Kidney tubule cell (primary cell): ENCODE measurements at places on chromosomes 4 and X.

GRCh38 chr4:73315091-73315490, 56.5 kb upstream of the ANKRD17 start:
- DNase-seq: peak; percentile 67

GRCh38 chrX:1086444-1087409, 125.7 kb downstream of the CRLF2 start:
- DNase-seq: peak; percentile 26

DNA sequence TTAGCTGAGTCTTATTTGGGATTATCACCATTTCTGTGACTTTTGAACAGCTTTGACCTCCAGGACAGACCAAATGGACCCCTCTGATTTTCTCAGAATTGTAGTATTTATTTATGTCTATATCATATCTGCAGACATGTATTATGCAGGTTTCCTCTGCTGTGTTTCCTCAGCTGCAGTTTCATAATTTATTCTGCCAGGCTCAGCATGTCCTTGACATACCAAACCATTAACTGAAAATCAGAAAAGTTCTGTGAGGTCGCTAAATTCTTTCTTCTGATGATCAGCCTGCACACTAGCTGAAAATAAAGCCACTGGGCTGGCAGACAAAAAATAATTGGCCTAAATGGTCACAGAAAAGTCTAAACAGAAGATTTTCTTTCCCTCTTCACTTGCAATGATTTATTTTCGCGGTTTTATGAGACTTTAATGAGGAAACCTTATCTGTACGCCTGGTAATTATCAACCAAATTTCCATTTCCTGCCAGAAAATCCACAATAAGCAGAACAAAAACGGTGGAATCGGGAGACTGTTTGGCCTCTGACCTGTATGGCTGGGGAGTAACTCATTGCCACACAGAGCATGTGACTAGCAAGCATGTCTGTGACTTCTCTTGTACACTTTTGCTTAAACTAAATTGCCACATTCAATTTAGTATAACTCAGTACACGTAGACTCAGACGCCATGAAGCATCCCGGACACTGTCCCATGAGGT, 150.9 kb downstream of the ENPP6 start:
- DNase-seq: peak; percentile 28

DNA sequence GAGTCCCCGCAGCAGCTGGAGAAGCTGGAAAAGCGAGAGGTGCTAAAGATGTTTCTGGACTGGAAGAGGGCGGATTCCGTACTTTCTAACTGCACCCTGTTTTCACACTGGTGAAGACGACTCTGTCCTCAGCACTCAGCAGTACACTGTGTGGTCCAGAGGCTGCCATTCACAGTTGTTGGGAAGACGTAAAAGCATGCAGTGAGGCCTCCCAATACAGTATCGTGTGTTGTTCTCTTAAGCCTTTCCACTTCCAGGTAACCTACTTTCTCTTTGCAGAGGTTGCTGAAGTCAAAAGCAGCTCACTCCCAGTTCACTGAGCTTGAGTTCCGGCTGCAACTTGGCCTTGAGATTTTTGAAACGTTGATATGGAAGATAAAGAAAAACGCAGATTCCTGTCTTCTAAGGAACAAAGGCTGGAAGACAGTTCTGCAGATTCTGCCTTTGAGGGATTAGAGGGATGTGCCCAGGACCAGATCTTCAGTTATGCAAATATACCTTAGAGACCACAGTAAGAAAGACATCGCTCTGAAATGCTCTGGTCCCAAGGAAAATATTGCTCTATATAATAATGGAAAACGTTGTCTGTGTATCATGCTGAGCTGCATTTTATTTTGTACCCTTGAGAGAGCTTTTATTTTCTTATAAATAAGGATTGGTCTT, 540.9 kb downstream of the TRIML1 start:
- DNase-seq: no peak

DNA sequence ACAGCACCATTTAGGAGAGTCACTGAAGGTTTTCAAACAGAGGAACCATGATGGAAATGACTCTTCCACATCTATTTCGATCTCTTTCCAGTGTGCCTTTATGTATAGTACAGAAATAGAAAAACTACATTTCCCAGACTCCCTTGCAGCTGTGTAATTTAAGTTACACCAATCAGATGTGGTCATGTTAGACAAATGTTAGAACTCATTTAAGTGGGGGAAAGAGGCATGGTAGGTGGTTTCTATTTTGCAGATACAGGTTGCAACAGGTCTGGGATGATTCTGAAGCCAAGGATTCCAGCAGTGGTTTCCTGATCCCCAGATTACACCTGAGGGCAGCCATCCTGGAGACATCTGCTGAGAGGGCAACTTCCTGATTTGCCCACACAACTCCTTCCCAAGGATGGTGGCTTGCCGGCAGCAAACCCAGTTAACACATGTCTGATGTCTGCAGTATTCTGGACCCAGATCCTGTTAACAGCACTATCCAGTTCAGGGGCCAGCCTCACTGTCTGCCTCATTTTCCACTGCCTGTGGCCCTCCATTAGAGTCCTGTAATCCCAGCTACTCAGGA, 38.7 kb upstream of the PDK3 start:
- DNase-seq: peak; percentile 7
